ENCODE measurements at places on chromosomes 2 and 18.

GRCh38 chr2:169977530-169977929, 150.3 kb downstream of the UBR3 start:
- peak; percentile 23 for DNase-seq

GRCh38 chr2:142707318-142707717, 170.1 kb upstream of the KYNU start:
- DNase-seq, result no peak

GRCh38 chr18:50030146-50030545, 164.8 kb downstream of the MYO5B start:
- no peak for DNase-seq

DNA sequence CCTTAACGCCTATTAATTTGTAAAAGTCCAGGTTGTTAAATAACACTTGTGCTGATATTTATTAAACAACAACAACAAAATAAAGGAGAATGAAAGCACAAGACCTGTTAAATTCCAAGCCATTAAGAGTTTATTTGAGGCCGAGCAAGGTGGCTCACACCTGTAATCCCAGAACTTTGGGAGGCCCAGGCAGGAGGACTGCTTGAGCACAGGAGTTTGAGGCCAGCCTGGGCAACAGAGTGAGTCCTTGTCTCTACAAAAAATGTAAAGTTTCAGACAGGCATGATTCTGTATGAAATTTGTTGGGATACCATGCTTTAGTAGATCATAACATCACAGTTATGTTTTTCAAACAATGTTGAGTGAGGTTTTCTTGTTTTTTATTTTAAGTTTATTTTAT, 17.1 kb downstream of the PELI1 start:
- no peak for DNase-seq

DNA sequence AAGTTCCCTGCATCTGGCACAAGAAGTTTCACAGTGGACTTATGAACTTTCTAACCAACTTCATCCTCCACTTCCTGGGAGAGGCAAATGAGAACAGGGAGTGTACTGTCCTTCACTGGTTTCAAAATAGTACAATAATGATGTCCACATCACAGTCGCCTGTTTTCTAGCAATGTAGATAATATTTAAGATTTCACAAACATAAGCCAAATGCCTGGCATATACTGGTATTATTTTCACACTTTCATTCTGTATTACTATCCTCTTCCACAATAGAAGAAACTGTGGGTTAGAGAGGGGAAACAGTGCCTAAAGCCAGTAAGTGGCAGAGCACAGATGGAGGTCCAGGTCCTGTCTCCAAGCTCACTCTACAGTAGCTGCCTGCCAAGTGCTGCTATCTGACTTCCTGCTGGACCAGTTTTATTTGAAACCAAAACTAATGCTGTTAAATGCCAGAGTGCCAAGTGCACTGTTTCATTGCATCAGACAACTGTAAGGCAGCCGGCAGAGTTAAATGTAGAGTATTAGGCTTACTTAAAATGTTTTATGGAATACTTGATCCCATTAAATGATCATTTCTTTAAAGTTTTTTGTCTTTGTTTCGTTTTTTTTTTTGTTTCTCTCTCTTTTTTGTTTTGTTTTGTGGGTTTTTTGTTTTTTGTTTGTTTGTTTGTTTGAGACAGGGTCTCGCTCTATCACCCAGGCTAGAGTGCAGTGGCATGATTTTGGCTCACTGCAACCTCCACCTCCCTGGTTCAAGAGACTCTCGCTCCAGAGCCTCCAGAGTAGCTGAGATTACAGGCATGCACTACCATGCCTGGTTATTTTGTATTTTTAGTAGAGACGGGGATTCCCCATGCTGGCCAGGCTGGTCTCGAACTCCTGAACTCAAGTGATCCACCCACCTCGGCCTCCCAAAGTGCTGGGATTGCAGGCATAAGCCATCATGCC, 15.1 kb downstream of the COBLL1 start:
- DNase-seq, result no peak

Data from Kasumi-1 (cell line).